Activated T-cell treated with anti-CD3 and anti-CD28 coated beads, Interleukin-2, amount 50 U/mL, for 24 hours (primary cell): ENCODE measurements at places on chromosomes 7 and 10.

- DNase-seq = peak; percentile 71
Measured at GRCh38 chr10:118423800-118424442, 81.8 kb upstream of the FAM204A start.

GRCh38 chr10:101007915-101008822, 8.6 kb downstream of the LZTS2 start:
- DNase-seq = no peak

DNA sequence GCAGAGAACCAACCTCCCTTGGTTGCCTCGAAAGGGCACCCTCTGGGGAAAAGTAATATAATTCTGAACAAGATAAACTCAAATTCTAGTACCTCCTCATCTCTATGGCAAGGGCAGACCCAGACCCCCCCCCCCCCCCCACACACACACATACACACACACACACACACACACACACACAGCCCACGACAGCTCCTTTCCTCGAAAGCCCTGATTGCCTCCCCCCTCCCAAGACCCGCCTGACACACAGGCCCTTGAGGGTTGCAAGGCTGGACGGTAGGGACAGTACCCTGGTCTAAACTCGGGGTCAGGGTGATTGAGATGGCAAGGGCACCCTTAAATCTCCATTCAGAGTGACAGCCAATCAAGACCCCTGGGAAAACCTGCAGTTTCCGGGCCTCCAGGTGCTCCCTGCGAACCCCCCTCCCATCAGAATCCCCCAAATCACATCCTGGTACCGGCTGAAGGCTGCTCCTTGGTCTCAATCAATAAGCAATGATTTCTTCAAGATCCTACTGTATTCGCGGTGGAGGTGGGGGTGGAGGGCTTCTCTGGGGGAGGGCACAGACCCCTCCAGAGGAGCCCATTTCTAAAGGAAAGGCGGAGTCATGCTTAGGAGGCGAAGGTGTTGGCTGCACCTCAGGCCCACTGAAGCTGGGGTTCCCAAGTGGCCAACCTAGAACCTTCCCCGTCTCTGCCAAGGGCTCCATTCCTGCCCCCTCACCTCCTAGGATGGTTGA, 100.7 kb downstream of the HIP1 start:
- DNase-seq = no peak

DNA sequence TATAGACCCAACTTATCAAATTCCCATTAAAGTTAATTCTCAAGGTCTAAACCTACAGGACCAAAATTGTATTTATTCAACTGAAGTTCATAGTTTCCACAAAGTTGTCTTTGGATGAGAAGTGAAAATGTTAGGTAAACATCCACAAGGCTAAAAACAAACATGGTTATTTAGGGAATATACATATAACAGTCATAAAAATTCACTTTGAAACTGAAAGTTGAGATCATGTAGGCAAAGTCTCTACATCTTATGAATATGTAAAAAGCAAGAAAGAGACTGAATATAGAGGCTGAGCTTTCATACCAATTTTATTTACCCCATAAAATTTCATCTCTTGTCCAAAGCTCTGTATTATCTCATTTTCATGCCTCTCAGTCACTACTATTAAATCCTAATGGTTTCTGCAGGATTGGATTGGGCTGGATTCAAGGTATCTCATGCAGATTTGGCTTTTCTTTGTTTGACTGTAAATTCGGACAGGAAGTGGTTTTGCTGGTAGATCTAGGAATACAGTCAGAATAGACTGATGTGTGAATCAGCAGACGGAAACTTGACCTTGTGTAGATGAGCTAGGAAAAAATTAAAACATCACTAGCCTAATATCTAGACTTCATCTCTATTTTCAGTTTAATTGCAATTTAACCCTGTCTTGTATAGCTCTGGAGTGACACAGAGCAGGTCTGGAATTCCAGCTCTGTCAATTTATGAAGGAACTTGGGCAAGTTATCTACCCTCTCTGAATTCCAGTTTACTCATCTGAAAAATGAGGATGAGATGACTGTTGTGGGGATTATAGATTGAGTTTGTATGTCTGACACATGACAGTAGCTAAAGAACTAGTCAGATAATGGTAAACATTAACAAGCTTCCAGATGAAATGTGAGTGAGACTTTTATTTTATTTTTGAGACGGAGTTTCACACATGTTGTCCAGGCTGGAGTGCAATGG, 27.3 kb upstream of the SKAP2 start:
- DNase-seq = no peak

DNA sequence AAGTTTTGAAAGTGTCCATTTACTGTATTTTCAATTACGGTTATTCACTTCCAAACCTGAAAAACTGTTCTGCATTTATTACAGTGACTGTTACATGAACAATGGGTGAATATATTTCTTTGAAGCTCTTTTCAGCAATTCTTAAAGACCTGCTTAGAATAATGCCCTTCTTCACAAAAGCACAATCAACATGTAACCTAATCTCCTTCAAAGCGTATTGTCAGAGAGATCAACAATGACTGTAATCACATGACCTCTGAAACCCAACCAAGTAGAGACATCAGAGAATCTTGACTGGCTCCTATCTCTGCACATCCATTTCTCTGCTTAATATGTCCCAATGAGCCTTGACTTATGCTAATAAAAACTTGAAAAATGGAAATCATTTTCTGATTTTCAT, 126.7 kb downstream of the NRCAM start:
- no peak for DNase-seq

DNA sequence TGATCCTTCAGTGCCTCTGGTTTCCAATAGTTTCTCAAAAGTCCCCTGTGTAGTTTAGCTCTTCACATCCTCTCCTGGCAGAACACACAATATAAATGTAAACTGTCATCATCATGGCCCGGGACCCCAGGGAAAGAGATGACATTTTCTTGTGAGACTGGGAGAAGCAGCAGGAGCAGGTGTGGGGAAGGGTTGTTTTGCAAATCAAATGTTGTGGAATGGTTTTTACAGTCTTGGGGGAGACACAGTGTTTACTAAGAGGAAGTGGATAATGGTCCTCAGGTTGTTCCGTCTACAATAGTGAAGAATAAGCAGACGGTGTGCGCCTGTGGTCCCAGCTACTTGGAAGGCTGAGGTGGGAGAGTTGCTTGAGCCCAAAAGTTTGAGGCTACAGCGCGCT, 159.1 kb downstream of the SEC23IP start:
- no peak for DNase-seq

GRCh38 chr7:30928254-30928872, 16.7 kb downstream of the AQP1 start:
- peak; percentile 6 for DNase-seq

- no peak for DNase-seq
Measured at GRCh38 chr10:86603256-86603655, 51.1 kb upstream of the OPN4 start.

DNA sequence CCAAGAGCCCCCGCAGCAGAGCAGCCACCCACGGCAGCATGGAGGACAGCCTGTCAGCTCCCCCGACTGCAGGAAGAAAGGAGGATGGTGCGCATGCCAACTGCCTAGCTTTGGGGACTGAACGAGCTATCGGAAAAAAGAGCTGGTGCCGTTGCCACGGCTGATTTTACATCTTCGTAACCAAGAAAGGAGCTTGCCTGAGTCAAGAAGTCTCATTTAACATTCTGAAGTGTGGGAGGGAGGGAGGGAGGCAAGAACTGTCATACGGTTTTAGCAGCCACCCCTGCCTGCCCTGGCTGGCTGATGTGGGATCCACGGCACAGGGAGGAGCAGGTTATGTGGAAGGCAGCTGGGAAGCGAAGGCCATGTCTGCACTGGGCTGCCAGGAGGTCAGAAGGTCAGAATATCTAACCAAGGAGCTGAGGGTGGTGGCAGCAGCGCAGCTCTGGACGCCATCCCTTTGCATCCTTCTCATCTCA, 74.7 kb upstream of the CAMK2B start:
- DNase-seq = no peak

- no peak for DNase-seq
Measured at GRCh38 chr7:27863880-27864279, 123.9 kb downstream of the TAX1BP1 start.

- no peak for DNase-seq
Measured at GRCh38 chr7:17392846-17393245, 94.4 kb downstream of the AHR start.

DNA sequence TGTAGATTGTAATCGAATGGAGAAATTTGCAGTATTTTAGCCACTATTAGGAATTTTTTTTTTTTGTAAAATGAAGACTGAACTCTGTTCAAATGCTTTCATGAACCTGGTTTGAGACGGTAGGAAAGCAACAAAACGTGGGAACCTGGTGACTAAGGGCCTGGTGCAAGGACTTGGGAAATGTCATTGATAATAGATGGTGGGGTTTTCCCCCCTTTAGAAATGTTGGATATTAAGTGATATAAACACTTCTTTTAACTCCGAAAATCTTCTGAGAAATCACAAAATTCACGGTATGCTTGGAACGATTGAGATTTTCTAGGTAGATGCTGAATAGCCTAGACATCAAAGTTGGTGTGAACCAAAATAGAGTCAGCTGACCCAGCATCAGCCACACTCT, 6.4 kb downstream of the IFIT2 start:
- no peak for DNase-seq

DNA sequence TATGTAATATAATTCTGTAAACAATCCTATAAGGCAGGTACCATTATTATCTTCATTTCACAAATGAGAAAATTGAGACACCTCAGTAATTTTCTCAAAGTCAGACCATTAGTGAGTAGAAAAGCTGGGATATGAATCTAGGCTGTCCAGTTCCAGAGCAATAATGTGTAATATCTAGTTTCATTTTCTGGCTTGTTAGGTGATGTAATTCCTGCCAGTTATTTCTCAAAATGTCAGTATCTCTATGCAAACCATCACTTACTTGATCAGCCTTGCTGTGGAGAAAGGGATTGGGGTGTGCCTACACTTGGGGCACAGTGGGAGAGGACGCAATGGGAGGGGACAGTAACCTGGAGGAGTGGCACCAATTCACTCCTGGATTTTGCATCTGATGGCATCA, 157.5 kb downstream of the LYZL1 start:
- DNase-seq = no peak

GRCh38 chr7:30146127-30146612, 11.4 kb downstream of the MTURN start:
- DNase-seq = no peak

GRCh38 chr7:151666886-151667285, 147.2 kb upstream of the RHEB start:
- DNase-seq = no peak

GRCh38 chr10:89278034-89278535, 23.8 kb upstream of the IFIT2 start:
- no peak for DNase-seq

DNA sequence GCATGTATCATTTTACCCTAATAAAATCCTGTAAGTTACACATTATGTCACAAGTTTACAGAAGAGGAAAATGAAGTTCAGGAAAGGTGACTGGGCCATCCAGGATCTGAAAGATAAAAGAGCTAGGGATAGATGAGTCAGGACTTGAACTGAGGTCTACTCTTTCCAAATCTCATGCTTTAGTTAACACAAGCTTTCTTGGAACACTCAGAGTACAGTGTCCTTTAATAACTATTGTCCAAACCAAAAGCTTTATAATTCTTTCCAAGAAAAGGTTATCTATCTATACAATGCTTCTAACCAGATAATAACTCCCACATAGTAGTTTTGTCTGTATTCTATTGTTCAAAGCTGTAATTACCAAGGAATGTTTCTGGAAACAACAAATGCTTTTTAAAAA, 164.6 kb downstream of the LRRN3 start:
- no peak for DNase-seq

GRCh38 chr7:69739931-69740431, 141.7 kb downstream of the AUTS2 start:
- no peak for DNase-seq

GRCh38 chr7:14837216-14837615, 65.3 kb downstream of the DGKB start:
- DNase-seq = no peak
